Stimulated activated CD4-positive, alpha-beta T cell treated with anti-CD3 and anti-CD28 coated beads, TNF-alpha, amount 100 ng/mL, for 24 hours (primary cell): ENCODE measurements at places on chromosomes 2 and 18.

GRCh38 chr2:222532315-222532714, 108.0 kb downstream of the SGPP2 start:
- no peak for DNase-seq

- no peak for DNase-seq
These were observed 7.7 kb downstream of the SLC4A3 start for GRCh38 chr2:219634951-219635751.

GRCh38 chr18:49362431-49362830, 98.0 kb downstream of the DYM start:
- DNase-seq, result no peak

DNA sequence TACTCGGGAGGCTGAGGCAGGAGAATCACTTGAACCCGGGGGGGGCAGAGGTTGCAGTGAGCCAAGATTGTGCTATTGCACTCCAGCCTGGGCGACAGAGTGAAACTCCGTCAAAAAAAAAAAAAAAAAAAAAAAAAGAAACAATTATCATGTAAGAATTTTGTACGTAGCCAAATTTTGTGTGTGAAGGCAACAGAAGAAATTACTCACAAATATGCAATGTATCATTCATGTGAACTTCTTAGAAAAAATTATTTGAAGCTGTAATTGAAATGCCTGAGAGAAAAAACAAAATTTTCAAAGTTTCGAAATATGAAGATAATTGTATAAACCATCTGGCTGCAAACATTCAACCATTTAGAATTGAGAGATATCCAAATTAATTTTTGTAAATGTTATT, 204.8 kb upstream of the PARD3B start:
- DNase-seq, result no peak

DNA sequence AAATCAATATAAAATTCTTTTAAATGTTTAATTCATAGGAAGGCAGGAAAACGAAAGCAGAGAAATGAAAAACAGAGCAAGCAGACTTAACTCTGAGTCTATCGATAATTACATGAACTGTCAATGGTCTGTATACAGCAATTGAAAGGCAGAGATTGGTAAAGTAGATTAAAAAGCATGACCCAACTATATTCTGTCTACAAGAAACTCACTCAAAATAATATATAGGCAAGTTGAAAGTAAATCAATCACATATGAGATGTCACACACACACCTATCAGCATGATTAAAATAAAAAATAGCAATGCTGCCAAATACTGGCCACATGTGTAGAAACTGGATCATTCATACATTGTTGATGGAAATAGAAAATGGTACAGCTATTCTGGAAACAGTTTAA, 136.4 kb upstream of the CYP1B1 start:
- DNase-seq, result no peak

GRCh38 chr2:37300146-37300545, 24.5 kb downstream of the PRKD3 start:
- DNase-seq, result no peak

DNA sequence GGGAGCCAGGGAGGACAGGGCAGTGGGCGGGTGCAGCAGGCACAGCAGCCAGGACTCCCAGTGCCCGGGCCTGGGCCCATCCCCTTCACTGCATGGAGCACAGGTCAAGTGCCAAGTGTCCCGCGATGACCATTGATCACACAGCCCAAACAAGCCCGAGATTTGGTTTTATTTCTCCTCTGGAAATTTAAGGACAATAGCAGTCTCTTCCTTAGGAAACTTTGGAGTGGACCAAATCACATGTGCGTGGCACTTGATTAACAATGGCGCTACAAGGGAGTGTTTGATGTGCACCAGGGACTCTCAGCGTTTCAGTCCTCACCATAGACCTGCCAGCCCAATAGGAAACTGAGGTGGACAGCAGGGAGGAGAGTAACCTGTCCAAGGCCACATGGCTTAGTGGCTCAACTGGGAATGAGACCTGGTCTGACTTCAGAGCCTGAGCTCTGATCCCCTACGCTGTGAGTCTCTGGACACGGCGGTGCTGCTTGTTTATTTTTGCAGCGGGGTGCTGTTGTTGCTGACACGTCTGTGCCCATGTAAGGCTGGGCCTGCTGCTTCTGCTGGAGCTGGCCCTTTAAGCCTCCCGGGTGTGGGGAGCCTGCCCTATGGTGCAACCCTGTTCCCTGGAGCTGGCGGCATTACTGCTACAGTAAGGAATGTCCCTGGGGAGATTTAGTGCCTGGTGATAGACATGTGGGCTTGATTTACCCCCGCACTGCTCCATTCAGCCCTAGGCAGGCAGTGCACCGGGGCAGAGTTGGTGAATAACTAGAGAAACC, 194.2 kb downstream of the INHBB start:
- DNase-seq, result no peak

- no peak for DNase-seq
These were observed 703.9 kb upstream of the ID2 start for GRCh38 chr2:7977981-7978380.

DNA sequence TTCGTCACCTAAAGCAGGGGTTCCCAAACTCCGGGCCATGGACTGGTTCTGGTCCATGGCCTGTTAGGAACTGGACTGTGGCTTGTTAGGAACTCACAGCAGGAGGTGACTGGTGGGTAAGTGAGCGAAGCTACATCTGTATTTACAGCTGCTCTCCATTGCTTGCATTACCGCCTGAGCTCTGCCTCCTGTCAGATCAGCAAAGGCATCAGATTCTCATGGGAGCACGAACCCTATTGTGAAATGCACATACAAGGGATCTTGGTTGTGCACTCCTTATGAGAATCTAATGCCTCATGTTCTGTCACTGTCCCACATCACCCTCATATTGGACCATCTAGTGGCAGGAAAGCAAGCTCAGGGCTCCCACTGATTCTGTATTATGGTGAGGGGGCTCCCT, 217.0 kb downstream of the ZFP36L2 start:
- DNase-seq, result no peak

DNA sequence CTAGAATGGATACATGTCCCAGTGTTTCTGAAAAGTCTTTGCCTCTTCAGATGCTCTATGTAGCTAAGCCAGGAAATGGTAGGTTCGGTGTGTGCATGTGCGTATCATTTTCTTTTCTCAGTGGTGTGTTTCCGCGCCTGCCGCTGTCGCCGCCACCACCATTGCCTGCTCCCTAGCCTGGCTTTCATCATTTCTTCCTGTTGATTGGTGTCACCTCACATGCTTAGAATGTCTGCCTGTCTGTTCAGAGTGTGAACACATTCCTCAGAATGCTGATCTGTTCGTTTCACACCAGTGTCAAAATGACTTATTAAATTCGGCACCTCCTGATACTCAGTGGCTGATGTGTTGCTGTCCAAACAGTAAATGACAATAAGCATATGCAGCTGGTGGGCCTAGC, 255.2 kb upstream of the SPRED2 start:
- DNase-seq, result no peak

DNA sequence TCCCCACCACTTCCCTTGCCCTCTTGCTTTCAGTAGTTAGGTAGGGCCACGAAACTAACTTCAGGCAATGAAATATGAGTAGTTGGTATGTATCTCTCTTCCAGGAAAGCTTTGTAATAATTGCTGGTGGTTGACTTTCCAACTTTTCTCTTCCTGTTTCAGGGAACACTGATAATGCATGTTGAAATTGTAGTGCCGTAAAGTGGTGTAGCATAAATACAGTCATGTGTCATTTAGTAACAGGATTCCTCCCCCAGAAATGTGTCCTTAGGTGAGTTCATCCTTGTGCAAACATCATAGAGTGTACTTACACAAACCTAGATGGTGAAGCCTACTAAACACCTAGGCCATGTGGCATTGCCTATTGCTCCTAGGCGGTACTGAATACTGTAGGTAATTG, 429.2 kb downstream of the PID1 start:
- DNase-seq, result no peak

- peak; percentile 30 for DNase-seq
These were observed 24.4 kb downstream of the MBP start for GRCh38 chr18:77108001-77108692.

DNA sequence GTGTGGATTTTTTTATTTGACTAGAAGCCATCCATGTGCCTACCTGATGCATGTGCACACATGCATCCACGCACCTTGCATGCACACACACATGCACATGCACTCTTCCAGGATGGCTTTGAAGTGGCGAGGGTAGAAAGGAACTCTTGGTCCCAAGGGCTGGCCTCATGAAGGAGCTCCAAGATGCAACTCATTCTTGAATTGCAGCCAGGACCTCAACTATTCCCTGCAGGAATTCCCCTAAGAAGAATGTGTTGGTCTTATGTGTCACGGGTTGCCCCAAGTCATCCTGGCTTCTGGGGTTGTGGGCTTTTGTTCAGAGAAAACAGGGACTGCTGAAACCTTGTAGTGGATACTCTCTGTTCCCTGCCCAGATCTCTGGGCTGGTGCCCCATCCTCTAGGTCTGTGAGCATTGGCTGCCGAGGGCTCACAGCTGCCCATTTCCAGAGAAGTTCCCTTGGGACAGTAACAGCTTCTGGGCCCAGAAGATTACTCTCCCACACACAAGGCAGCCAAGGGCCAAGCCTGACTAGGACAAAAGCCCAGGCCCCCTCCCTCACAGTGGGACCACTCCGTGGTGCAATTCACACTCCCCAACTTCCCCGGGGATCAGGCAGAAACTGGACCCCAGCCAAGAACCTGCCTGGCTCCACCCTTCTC, 137.6 kb downstream of the COPS8 start:
- no peak for DNase-seq

GRCh38 chr2:66565291-66565690, 130.4 kb downstream of the MEIS1 start:
- no peak for DNase-seq

DNA sequence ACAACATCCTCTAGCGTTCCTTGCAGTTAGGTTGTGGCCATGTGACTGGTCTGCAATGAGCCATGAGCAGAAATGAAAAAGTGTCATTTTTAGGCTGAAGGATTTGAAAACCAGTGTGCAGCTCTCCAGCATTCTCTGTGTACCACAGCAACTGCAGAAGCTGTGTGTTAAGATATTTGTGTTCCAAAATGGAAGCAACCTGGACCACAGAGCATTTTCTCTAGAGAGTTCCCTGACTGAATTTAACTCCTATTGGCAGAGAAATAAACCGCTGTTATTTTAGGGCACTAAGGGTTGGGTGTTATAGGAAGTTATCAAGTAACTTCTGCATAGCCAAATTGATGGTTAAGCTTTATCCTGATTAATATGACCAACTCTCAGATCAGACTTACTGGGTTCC, 257.2 kb upstream of the THUMPD2 start:
- no peak for DNase-seq

DNA sequence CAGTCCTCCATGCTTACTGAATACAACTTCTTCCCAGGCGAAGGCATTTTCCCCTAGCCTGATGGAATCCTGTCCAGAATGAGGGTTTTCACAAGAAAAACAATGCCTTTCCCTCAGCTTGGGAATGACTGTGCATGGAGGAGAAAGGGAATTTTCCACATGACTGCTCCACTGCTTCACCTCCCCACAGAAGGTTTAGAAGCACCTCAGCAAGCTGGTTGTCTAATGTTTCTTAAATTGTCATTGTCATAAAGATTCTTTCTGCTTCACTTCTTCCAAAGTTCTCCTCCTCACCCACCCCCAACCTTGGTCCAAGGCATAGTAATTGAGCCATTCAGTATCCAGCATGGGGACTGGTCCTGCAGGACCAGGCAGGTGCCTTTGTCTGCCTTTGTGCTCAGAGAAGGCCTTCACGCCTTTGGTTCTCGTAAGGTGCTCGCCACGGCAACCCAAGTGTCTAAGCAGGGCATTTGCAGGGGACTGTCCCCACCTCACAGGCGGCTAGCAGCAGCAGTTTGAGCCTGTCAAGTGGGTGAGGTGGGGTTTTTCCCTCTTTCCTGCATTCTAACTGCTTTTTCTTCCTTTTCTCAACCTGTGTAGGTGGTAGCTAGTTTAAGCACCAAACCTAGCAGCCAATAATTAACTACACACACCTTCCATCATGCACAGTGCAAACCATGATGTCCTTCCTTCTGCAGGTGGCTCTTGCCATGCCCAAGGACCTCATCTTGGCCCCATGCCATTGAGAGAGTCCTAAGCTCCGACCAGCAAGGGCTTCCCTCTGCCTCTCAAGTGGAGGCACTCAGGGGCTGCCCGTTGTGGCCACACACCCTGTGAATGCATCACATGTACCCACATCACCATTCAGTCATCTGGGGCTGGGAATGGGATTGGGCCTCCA, 65.7 kb upstream of the BCL2L11 start:
- no peak for DNase-seq

DNA sequence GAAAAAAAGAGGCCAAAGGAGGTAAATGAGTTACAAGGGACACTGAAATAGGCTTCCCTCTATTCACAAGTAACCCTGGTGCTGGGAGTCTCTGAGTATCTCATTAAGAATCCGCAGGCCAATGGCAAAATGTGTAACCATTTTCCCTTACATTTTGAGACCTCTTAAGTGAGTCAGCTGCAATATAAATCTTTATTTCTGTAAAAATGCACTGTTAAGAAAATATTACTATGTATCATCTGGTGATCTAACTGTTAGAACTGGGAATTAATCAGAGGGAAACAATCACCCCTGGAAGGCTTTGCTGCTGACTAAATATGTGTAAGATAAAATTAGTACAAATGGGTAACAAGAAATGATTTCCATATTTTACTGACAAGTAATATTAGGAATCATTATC, 483.1 kb upstream of the CHST9 start:
- DNase-seq, result no peak

GRCh38 chr2:172313715-172314341, 113.6 kb upstream of the ITGA6 start:
- no peak for DNase-seq

GRCh38 chr2:51710222-51710621, 678.3 kb upstream of the NRXN1 start:
- DNase-seq, result no peak

DNA sequence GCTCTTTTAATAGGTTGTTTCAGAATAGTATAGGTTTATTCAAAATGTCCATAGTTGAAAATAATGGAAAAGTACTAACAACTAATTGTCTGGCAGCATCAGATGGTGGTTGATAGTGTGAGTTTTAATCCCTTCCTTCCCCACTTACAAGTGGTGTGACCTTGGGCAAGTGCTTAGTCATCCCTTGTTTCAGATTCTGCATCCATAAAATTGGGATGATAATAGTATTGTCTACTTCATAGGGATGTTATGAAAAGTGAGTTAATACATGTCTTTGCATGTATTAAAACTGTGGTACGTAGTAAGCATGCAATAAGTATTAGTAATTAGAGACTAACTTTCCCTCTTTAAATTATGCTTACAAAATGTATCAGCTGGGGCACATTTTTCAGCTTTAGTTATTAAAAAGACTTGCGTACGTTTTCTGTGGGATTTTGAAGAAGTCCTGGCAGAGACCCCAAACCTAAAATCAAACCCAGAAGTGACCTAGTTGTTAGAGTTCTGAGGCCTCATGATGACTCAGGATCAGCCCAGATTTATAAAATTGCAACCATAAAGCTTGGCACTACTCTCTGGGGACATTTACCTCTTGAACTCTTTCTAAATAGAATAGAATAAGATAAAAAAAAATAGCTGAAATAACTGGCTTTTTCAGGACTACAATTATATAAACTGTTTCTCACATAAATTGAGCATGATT, 8.6 kb downstream of the ITGA4 start:
- no peak for DNase-seq
